ENCODE measurements at places on chromosomes 13 and 19.

- DNase-seq = no peak
Measured at GRCh38 chr13:44400736-44401135, 27.1 kb downstream of the SERP2 start.

DNA sequence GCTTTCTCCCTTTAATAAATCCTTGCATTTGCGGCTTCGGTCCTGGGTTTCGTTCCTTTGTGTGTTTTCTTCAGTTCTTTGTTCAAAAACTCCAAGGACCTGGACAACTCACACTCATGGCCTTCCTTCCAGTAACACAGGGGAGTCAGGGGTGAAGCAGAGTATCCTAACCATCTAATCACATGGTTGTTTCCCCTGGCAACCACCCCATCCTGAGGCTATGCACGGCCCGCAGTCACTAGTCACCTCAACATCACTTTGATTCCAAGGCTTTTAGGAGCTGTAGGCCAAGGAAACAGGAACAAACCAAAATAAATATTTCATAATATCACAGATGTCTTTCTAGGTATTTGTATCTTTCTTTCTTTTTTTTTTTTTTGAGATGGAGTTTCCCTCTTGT lies 28.9 kb downstream of the ZNF101 start:
- no peak for DNase-seq

DNA sequence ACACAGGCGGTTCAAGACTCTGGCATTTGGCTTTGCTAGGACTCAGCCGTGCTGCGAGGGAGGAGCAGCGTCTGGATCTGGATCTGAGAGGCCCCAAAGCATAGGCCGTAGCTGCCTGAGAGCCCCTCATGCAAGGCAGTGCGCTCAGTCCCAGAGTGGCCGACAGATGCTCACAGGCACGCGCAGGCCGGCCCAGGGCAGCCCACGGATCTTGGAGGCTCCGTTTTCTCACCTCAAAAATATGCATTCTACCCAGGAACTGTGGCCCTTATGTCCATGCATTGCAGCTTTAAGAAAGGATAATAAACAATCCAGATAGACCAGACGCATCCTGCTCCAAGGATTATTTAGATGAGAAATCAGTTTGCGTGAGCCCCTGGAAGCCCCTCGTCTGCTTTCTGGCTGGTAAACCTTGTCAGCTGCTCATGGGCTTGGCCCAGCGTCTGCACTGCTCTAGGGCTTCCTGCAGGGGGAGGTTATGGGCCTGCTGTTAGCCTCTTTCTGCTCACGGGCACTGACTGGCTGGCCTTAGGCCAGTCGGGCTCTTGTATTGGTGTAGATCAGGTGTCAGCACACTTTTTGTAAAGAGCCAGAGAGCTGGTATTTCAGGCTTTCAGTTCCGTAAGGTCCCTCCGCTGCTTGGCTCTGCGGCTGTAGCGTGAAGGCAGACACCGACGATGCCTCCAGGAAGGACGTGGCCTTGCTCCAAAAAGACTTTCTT lies 24.2 kb downstream of the TEX29 start:
- no peak for DNase-seq

DNA sequence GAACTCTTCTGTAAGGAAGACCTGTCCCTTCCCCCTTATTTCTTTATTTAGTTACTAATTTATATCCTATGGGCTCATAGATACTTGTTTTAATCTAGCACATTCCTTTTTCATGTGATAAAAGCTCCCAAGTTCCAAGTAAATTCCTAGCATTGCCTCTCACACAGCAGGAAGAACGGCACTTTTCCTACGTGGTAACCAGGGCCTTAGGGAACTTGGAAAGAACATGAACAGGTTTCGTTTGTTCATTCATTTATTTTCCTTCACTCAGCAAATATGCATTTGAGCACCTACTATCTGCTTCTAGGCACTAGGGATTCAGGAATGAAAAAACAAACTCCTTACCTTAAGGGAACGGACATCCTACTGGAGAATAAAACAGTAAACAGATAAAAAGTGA lies 125.1 kb downstream of the SIPA1L3 start:
- no peak for DNase-seq

DNA sequence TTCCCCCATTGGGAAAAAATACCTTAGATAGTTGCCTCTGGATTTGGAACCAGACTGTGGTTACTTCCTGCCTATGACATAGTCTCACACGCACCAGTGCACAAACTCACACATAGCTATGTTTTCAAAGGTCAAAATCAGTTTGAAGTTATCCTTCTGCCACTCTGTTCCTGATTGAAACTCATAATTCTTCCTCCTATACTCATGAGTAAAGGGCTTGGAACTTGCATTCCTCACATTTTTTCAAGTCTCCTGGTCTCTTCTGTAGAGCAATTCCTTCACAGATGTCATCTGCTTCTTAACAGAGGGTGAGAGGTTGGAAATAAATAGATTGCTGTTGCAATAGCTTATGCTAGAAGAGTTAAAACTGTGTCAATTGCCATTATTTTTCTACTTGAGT lies 18.6 kb upstream of the POSTN start:
- DNase-seq = no peak

DNA sequence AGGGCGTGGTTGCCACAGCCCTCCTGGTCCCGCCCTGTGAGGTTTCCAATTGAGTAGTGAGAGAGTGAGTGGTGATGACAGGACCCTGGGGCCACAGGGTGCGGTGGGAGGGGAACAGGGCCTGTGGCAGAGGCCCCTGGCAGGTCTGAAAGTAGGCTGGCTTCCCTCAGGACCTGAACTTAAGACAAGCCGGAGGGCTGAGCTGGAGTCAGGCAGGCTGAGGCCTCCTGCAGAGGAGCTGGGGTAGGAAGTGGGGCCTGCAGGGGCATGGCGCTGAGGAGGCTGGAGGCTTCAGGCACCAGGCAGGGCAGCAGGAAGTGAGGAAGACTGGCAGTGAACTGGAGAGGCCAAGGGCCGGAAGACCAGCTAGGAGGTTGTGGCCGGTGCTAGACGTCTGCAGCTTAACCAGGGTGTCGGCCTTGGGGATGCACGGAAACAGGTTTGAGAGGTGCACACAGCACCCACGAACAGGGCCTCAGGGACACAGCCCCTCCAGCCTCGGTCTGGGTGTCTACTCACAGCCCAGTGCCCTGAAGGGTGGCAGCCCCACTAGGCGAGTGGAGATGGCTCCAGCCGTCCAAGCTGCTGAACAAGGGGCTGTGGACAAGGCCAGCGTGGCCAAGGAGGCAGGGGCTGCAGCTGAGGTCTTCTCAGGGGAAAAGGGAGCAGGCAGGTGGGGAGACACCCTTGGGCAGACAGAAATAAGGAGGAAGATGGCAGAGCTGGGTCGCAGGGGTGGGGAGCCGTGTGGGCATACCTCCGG lies 17.8 kb downstream of the POP4 start:
- no peak for DNase-seq

DNA sequence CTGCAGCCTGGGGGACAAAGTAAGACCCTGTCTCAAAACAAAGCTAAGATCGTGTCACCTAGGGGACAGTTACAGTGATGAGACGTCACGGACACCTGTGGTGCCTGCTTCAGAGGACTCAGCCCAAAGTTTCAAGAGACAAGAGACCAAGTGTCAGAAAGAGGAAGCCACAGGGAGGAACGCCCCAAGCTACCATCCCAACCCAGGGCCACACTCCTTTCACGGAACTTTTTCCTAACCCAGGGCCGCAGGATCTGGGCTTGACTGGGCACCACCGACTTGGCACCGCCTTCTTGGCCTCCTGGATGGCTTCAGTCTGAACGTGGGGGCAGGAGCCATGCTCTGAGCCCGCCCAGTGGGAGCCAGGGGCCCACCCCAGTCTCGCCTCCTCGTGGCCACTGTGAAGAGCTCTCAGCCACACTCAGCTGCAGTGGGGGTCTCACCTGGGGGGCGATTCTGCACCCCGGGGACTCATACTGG lies 8.5 kb downstream of the MOB3A start:
- peak; percentile 12 for DNase-seq

DNA sequence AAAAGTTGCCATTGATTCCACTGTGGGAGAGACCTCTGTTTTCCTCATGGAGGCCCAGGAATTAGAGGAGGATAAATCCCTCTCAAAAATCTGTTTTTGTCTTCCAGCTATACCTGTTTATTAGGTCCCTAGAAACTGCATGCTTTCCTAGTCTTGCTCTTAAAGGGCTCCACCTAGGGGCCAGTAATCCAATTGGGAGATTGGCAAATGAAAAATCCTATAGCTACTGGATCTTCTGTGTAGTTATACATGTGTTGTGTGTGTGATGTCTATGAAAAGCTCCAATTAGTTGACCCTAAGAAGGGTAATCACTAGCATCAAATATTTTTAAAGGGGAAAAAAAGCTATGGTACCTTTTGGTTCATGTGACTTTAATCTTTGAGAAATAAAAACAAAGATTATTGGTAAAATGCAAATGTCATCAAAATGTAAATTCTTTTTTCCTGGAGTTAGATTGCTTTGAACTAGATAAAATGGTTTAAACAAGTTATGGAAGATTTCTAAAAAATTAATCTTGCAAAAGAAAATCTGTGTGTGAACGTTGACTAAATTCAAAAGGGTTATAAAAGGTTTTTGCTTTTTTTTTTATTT lies 63.4 kb upstream of the C1QTNF9B start:
- no peak for DNase-seq

- peak; percentile 4 for DNase-seq
Measured at GRCh38 chr19:19101540-19101939, 36.7 kb downstream of the TMEM161A start.

DNA sequence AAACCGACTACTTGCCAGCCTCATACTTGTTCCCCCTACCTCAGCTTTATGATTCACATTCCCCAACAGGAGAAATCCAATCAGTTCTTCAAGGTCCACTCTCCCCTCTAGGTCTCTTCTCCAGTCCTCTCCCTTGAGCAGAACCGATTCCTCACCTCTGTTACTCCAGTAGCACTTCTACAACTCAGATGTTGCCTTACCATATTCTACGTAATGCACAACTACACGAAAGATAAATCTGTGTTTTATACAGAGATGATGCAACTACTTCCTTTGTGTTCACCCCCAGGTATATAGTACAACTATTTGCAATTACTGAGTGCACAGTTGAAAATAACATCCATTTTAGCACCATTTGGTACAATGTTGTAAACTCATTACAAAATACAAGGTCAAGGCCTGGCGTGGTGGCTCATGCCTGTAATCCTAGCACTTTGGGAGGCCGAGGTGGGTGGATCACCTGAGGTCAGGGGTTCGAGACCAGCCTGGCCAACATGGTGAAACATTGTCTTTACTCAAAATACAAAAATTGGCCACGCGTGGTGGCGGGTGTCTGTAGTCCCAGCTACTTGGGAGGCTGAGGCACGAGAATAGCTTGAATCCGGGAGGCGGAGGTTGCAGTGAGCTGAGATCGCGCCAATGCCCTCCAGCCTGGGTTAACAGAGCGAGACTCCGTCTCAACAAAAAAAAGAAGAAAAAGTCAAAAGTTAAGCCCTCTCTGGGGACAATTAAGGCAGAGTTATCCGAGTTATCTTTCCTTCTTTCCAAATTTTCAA lies 2.8 kb upstream of the WBP4 start:
- no peak for DNase-seq

DNA sequence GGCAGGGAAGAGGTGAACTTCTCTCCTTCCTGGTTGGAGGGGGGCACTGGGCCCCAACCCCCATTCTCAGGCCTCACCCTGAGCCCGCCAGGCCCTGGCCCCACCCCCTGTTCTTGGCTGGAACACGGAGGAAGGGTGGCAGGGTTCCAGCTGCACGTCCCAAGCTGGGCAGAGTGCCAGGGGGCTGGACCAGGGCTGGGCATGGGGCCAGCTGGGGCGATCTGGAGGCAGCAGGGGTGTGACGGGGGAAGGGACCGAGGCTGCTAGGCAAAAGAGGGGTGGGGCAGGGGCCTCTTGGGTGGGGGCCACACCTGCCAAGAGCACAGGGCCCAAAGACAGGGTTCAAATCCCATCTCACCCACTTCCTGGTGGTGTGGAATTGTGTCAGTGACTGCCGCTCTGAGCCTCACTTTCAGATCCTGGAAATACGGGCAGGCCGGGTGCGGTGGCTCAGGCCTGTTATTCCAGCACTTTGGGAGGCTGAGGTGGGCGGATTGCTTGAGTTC lies 2.2 kb downstream of the HIF3A start:
- DNase-seq = peak; percentile 99

DNA sequence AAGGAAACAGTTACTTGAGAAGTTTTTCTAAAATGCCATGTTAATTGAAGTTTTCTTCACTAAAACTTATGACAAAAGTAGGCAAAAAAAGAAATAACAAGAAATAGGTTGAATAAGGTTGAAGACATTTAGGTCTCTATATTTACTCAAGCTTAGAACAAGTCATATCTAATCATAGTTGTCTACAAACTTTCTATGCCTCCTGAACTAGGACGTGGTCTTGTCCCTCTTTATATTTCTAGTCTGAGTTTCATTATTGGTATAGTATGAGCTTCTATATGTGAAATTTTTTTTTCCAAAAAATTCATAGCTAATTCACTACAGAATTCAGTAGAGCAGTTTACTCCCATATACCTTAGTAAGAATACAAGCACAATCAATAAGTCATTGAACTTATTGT lies 836.4 kb downstream of the SLITRK6 start:
- DNase-seq = no peak

DNA sequence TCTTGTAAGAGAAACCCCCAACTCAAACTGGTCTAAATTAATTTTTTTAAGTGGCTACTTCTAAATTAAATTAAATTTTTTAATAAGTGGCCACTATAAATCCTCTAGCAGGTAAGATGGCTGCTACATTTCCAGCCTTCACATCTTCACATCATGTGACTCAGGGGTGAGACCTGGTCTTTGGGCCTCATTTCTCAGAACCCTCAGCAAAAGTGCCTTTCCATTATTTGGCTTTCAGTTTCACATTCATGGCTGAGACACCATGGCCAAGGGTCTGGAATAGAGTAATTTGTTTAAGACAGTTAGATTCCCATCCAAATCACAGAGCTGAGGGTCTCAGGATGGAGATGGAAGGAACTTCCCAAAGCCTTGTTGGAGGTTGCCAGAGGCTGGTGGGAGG lies 47.5 kb downstream of the DCT start:
- no peak for DNase-seq

DNA sequence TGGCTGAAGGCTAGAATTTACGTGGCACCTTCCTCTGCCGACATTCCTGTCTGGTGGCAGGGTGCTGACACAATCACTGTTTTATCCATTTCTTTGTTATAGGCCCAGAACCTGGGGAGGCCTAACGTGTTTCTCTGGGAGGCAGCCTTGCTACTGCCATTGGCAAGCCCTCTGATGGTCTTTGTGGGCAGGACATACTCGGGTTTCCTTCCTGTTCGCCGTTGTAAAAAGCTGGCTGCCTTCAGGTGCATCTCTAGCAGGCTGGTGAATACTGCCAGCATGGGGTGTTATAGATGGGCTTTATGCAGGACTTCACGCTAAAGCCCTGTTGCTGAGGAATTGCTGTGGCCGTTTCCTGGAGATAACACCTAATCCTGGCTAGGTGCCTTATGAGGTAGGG lies 28.1 kb downstream of the B3GLCT start:
- no peak for DNase-seq

DNA sequence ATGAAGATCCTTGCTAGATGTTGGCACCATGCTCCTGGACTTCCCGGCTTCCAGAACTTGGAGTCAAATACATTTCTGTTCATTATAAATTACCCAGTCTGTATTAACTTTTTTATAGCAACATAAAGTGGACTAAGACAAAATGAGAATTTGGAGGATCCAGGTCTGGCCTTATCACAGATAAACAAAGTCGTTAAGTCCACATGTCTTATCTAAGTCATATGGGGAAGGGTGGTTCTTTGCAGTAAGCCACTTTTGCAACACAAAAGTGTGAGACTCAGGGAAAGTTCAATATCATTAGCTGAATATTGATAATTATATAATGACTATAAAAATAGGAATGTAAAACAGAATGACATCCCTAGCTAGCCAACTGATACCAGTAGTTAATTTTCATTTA lies 91.6 kb upstream of the SIAH3 start:
- no peak for DNase-seq
